Omental fat pad (tissue), 4 donors: ENCODE measurements at places on chromosomes 1 and 21. TPM values are rescaled to one million over a fixed set of nuclear protein-coding genes. Genes with fewer than 3 reads are reported as not detected.

Gene PRAMEF13
- total RNA-seq, result not detected

DNA sequence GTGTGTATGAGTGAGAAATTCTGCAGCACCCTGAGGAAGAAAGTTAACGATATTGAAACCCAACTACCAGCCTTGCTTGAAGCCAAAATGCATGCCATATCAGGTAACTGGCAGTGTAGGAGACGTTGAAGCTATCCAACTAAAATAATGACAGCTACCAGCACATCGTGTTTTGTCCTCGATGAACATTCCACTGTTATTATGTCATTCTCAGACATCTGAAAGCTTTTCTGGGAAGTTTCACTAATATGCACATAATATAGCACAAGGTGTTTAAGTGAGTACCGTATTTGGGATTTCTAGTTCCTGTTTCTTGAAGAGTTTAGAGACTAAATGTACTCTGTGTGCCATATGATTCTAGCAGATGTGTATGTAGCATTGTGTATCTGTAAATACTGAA lies 173.5 kb downstream of the DISC1 start:
- no peak for DNase-seq

DNA sequence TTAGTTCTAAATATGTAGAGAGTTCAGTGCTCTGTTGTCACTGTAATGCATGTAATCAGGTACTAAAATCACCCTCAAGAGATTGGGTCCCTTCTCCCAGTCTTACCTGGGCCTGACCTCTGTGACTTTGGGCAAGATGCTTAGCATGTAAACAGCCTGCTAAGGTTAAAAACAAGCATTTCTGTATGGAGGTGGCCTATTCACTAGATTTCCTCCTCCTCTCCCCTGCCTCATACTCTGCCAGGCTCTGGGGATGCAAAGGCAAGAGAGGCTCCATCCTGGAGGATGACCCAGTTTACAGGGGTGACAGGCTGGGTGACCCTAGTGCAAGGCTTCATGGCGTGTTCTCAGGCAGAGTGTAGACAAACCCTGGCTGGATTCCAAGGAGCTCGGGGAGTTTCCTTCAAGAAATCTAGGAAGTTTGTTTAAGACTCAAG lies 28.8 kb downstream of the VANGL2 start:
- DNase-seq, result no peak

Gene HAO2
- not detected for total RNA-seq

Gene ID3
- total RNA-seq, result 178 TPM

Gene OR2T35
- not detected for total RNA-seq

GRCh38 chr1:204366759-204367158 lies 7.0 kb upstream of the PLEKHA6 start:
- no peak for DNase-seq

DNA sequence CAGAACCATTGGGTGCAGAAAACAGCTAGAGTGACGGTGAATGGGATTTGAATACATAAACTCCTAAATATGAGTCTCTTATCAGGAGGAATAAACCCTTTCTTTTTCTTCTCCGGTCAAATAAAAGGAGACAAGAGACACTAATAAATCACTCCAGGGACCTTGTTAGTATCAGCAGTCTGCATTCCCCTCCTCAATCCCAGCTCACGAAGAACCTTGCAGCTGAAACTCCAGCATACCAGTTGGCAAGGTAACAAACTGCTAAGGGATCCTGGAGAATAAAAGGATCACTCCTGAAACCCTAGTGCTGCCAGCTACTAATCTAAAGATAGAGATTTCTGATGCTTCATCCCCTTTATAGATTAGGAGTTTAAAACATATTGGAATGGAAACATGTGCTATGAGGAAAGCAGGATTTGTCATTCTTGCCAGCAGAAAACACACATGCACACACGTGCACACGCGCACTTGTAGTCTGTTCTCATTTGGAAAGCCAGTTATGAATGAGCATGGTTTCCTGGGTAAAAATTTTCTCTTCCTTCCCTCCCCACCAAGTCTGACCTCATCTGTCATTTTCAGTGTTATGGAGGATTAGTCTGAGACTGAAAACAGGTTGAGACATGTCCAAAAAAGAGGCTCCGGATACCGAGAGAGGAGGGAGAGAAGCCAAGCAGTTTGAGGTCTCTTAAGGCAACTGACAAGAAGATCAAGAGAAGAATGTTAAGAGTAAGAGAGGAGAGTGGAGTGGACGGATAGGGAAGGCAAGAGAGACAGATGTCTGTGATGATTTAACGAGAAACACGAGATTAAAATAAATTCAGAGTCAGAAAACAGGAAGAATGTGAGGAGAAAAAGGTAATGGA lies 10.9 kb downstream of the IER5 start:
- no peak for DNase-seq

GRCh38 chr1:75600781-75601180 lies 10.1 kb downstream of the SLC44A5 start:
- DNase-seq, result no peak

Gene NEK2
- 0.47 TPM for total RNA-seq

GRCh38 chr1:244241438-244241837 lies 190.4 kb downstream of the ZBTB18 start:
- no peak for DNase-seq

DNA sequence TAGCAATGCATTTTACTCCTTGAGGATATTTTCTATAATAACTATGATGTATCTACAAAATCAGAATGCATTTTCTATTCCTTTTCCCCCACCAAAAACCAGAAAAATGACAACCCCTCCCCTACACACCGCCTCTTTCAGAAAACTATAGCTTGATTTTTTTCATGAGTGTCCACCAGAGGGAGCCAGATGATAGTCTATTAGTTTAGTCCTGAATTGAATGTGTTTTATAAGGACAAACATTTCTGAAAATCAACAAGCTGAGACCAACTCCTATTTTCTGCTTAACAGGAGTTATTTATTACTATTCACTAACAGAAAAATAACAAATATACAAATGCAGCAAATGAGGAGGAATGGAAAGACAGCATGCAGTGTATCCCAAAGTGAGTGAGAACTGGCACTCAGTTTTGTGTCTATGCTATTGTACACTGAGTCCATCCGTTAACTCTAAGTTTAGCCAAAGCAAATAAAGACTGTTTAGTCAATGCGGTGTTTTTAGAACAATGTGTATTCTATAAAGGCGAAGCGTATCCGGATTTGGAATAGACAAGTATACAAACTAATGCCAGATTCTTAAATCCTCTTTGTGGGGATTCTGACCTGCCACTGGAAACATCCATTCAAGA lies 182.6 kb downstream of the VAV3 start:
- DNase-seq, result no peak

DNA sequence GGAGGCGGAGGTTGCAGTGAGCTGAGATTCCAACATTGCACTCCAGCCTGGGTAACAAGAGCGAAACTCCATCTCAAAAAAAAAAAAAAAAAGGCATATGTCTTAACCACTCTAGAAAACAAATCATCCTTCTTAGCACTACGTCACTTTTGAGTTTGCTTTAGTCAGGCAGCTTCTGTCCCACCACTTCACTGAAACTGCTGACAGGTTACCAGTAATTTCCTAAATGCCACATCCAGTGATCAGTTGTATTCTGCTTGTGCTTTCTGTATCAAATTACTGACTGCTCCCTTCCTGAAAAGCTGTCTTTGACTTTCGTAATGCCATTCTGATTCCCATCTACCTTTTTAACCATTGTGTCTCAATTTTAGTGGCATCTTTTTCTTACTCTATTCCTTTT lies 21.7 kb downstream of the RCOR3 start:
- no peak for DNase-seq

Gene SEMA4A
- 4.1 TPM for total RNA-seq

GRCh38 chr1:154619181-154619948 lies 11.4 kb upstream of the ADAR start:
- DNase-seq, result no peak

DNA sequence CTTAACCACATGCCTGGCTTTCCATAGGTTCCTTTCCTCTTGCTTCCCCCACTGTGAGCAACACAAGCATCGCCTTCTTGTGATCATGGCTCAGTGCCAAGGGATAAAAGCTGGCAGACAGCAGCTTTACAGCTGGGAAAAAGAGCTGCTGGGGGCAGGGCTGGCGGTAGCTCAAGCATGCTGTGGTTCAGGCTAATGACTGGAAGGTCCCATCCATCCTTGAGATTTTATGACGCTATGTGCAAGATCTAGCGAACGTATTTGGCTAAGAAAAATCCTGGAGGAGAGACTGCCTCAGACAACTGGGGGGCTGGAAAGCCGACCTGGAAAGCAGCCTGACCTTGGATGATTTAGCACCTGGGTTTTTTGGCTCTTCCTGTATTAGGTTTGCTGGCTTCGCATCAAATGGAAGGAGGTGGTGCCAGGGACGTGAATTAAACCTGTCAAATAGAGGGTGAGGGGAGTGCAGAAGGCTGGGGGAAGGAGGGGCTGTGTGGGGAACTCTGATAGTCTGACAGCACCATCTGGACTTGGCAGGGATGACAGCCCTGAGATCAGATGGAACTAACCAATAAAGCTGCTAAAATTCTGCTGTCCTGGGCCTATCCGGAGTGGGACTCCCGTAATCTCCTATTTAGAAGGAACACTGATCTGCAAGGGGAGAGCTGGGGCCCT lies 34.8 kb downstream of the ZMYND12 start:
- DNase-seq, result no peak

Gene TRABD2B
- total RNA-seq, result 0.93 TPM

DNA sequence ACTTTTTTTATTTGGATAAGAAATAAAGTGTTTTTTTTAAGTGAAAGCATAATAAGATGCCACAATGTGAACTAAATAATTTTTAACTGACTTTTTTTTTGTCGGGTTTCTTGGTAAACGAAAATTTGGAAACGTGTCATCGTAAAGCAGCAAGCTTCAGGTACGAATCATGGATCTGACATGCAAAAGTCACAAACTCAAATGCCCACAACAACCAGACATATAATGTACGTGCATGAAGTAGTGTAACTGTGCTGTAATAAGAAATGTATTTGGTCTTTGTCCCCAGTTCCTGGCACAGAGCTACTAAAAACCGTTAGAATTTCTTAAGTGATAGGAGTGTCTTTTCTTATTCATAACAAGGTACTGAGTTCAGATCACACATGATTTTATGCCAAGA lies 44.3 kb upstream of the LRRC7 start:
- DNase-seq, result no peak
